ENCODE measurements at places on chromosomes 7 and 10.

GRCh38 chr7:80726666-80727065, 88.2 kb downstream of the CD36 start:
- DNase-seq, result no peak

GRCh38 chr7:47967123-47967522, 12.3 kb downstream of the HUS1 start:
- no peak for DNase-seq

DNA sequence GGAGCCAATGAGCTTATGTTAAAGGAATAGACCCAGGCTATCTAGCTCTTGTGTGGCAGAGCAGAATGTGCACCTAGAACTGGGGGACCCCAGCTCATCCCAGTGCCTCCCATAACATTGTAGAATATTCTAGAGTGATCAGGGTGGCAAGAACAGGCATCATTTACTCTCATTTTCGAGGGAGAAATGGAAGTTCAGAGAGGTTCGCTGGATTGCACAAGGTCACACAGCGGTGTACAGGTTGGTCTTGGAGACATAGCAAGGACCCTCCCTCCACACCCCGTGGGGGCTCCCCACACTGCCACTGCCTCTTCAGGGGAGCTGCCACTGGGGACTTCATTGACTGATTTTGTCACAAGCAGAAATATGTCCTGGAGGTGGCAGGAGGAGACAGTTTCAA, 8.9 kb downstream of the MUC12 start:
- DNase-seq, result no peak

- no peak for DNase-seq
These were observed 21.8 kb downstream of the VIM start for GRCh38 chr10:17249820-17250219.

- no peak for DNase-seq
These were observed 133.9 kb downstream of the AASS start for GRCh38 chr7:122010116-122010515.

GRCh38 chr10:6014241-6014761, 37.0 kb upstream of the IL15RA start:
- DNase-seq, result peak; percentile 20

DNA sequence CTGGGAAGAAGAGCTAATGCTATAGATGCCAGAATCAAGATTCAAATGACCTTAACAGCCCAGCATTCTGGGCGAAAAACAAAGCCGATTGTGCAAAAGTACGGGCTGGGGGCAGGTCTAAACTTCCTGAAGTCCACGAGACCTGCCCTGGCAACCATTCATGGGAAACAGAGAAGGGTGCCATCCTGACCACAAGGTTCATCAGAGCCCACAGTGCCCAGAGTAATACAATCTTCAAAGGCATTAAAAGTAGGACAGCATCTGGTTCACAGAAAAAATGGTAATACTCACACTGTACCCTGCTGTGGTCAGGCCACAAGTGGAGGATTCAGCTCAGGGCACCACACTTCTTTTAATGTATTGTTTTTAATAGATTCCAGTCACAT, 36.1 kb downstream of the SORBS1 start:
- DNase-seq, result no peak

GRCh38 chr7:102874166-102874829, 38.5 kb upstream of the LRRC17 start:
- no peak for DNase-seq

DNA sequence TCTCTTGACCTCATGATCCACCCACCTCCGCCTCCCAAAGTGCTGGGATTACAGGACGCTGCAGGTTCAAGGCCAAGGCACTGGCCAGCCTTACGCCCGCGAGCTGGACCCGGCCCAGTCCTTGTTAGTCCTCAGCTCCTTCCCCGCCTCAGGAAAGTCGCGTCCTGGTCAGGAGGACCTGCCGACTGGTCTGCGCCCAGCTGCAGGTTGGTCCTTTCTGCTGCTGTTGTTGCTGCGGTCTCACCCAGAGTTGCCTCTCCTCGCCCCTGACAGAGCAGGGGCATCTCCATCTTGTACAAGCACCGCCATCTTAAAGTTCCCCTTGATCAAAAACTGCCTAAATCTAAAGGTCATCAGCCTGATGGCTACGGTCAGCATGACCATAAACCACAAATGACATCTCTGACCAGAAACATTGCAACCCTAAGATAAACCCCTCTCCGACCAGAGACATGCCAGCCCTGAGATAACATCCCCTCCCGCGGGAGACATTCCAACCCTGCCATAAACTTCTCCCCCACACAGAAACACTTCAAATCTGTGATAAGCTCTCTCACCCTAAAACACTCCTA, 13.9 kb upstream of the BMS1 start:
- DNase-seq, result no peak

DNA sequence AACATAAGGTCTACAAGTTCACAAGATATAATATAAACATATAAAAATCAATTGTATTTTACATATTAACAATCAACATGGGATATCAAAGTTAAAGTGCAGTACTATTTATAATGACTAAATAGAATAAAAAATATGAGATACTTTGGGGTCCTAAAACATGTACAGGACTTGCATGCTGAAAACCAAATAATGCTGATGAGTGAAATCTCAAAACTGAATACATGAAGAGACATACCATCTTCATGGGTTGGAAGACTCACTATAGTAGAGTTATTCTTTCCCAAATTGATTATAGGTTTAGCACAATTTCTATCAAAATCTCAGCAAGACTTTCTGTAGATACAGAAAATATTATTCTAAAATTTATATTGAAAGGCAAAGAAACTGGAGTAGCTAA, 181.5 kb downstream of the LHFPL3 start:
- DNase-seq, result no peak

DNA sequence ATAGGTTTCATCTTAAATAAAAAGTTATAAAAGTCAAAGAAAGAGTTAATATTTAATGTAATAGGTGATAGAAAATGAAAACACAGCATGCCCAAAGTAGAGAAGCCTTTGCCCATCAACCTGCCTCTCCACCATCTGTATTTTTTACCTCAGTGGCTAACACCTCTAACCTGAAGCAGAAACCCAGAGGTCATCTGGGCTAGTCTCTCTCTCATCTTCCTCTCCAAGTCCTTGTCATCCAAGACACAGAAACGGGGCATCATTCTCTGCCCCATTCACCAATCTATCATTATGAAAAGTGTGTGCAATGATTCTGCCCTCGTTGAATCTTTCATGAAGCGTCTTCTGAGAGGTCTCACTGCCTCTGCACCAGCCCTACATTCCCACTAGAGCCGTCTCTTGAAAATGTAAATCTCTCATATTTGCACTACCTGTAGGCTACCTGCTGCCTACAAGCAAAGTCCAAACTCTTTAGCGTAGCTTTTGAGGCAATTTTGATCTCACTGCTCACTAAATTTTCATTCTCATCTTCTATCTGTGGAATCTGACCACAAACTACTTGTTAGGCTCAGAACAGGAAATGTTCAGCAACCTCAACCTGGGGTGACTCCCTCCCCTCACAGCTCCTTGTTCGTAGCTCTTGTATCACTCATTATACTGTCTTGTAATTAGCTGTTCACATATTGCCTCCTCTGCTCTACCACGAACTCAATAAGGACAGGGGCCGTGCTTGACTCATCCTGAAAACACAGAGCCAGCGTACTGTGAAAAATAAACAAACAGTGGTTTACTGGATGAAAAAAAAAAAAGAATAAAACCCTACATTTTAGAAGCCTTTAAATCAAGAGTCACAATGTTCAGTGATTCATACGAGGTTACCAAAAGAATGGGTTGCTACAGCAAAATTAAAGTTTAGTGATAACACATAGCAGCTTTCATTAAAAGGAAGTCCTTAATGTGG, 83.1 kb downstream of the CTNNA3 start:
- no peak for DNase-seq

GRCh38 chr10:8049045-8049864, 5.2 kb upstream of the GATA3 start:
- DNase-seq, result no peak

DNA sequence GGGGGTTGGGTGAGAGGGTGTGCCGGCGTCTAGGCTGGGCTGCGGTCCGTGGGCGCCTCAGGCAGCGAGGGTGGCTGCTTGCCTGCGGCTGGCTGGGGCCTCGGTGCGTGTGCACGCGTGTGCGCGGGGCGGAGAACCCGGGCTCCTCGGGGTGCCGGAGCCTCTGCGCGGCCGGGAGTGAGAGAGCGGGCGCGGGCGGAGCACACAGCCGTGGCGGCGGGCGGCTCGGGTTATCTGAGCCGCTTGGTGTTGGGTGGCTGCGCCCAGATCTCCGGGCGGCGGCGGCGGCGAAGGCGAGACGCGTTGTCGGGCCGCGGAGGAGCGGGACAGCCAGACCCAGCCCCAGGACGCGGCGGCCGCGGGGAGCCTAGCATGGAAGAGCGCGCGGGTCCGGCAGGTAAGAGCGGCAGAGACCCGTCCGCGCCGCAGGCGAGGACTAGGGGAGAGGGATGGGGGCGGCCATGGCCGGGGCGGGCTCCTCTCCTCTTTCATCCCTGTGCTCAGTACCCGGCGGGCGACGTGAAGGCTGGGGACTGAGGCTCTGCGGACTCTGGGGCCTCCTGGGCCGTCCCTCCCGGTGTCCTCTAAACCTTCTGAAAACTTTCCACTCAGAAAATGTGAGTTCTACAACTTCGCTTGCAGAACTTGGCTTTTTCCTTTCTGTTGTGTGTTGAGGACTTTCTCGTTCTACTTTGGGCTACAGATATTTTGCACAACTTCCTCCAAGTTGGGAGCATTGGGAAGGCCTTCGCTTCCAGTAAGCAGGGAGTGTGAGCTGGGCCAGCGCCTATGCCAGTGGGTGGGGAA, 9.8 kb upstream of the PAX2 start:
- DNase-seq, result no peak

DNA sequence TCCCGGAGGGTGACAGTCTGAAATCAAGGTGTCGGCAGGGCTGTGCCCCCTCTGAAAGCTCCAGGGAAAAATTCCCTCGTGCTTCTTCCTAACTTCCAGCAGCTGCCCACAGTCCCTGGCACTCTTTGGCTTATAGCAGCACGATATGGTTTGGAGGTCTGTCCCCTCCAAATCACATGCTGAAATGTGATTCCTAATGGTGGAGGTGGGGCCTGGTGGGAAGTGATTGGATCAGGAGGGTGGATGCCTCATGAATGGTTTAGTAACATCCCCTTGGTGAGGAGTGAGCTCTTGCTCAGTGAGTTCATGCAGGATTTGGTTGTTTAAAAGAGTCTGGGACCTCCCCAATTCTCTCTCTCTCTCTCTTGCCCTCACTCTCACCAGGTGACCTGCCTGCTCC, 51.1 kb downstream of the GPAM start:
- no peak for DNase-seq

DNA sequence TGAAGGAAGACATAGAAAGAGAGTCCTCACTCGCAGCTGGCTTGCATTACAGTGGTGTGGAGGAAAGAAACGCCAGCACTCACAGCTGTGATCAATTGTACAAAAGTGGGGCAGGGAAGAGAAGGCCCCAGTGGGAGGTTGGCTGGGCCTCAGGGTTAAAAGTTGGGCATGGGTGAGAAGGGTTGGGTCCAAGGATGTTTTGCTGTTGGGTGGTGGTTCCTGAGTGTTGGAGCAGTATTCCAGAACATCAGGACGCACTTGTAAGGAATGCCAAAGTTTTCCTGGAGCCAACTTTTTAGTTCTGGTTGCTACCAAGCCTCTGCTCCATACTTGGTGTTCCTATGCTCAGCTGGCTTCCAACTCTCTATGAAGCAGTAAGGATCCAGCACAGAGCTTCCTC, 55.4 kb upstream of the MKRN1 start:
- DNase-seq, result no peak

DNA sequence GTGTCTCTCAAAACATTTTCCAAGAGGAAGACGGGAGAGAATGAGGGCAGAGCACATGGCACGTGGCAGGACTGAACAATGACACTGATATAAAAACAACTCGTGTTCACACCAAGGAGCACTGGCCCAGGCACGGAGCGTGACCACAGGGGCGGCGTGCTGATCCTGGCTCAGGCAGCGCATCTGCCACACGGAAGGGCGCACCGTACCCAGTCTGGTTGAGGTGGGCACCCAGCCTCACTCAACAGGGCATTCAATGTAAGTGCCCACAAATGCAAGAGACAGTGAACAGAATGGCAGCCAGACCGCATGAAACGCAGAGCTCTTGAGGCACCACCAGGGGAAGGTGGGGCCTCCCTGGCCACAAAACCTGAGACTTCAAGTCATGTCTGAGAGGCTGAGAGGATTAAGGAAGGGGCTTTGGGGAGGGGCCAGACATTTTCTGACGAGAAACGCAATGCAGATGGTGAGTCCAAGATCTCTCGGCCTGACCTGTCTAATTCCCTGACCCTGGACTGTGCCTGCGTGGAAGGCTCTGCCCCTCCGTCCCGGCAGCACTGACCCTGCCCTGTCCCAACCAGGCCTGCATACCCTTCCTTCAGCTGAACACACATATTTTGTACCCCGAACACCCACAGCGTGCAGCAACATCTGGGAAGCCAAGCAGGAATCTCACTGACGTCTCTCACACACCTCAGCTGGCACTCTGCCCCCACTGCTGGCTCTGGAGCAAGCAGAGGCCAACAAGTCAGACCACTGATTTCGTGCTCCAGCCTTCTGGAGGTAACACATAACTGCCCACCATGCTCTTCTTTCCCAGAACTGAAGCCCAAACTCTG, 35.5 kb downstream of the VOPP1 start:
- no peak for DNase-seq

DNA sequence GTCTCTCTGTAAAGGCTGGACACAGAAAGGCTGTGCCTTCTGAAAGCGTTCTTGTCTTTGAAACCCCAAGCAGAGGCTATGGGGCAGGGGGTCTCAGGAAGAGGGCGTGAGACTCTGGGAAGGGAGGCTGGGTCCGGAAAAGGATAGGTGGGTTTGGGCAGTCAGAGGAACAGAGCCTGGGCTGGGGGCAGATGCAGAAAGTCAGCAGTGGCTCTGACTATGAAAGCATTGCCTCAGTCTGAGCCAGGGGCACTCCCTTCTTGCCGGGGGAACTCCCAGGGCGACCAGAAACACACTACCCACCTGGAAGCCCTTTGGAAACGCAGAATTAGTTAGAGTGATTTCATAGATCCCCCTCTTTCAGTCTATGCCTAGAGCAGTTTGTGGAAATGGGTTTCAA, 72.0 kb downstream of the VWA2 start:
- DNase-seq, result no peak
